ENCODE measurements at places on chromosomes 3 and 15.

- no peak for DNase-seq
Measured at GRCh38 chr3:39065197-39065596, 13.4 kb downstream of the WDR48 start.

- no peak for DNase-seq
Measured at GRCh38 chr3:81760215-81760614, 1.2 kb downstream of the GBE1 start.

DNA sequence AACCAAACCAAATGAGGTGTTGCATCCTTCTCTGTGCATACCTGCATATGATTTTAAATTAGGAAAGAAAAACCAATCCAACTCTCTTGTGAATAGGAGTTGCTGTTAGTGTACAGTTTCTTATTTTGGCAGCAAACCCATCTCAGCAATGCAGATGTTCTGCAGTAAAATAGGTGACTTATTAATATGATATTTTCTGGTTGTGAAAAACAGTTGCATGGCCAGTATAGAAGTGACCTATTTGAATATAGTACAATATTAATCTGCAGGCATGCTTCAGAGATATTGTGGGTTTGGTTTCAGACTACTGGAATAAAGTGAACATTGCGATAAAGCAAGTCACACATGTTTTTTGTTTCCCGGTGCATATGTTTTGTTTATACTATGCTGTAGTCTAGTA is 42.2 kb downstream of the AKAP13 start:
- DNase-seq = no peak

DNA sequence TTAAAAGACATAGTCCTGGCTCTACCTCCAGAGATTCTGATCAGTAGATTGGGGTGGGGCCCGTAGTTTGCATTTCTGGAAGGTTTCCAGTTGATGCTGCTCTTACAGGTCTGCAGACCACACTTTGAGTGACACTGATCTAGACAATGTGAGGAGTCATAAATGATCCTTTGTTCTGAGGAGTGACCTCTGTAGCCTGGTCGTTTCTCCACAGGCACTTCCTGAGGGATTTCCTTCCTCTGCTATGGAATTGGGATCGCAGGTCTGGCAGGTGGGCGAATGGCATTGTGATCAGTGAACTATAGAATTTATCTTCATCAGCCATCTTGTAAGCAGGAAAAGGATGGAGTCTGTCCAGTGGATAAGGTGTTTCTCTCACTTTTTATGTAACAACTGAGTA is 5.5 kb downstream of the GFM1 start:
- DNase-seq = no peak

GRCh38 chr15:54564166-54564565 is 585.9 kb downstream of the UNC13C start:
- no peak for DNase-seq

GRCh38 chr3:14791343-14791945 is 27.3 kb upstream of the FGD5 start:
- no peak for DNase-seq

DNA sequence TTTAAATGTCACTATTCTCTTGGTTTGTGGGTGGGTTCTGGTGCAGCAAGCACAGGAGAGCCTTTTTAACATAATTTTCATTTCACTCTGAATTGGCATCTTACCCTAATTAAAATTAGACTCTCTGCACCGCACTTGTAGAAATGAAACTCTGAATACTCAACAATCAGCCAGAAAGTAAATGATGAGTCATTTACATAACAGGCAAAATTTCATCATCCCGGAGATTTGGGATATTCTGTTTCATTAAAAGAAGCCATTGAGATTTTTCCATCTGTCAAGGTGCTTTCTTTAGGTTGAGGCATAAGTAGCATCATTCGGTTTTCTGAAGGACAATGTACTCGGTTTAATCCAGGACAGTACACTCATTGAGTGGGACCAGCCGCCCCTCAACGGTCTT is 111.0 kb downstream of the RFTN1 start:
- no peak for DNase-seq

DNA sequence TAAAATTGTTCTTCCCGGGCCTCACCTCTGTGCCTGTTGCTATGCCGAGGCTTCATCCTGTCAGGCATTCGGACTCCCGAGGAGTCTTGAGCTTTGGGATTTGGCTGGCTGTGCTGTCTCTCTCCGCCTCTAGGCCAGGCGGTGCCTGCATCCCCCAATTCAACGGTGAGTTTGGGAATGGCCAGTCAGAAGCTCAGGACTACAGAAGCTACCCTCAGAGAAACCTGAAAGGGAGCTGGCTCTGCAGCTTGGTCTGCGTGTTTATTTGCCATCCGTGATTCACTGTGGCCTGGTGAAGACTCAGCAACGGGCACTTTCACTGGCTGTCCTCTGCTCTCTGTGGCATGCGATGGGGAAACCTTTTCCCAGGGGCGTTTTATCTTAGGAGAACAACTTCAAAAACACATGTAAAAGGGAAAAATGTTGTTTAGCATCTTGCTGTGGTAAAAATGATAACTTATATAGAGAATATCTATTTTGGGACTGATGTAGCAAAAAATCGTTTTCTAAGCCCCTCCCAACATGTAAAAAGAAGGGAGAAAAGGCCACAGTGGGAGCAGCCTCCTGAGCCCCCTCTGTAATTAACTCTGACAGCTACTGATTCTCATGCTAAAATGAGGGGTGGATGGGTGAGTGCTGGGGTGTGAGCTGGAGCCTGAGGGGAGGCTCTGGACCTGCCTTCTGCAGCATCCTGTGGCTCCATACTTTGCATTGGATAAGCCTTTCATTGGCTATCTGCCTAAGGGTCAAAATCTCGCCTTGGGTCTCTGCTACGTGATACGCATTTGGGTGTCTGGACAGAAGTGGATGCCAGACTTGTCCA is 103.4 kb upstream of the KLHL25 start:
- no peak for DNase-seq

- DNase-seq = no peak
Measured at GRCh38 chr3:58198804-58199203, 12.0 kb downstream of the DNASE1L3 start.

GRCh38 chr3:32153414-32154204 is 47.2 kb downstream of the GPD1L start:
- no peak for DNase-seq

DNA sequence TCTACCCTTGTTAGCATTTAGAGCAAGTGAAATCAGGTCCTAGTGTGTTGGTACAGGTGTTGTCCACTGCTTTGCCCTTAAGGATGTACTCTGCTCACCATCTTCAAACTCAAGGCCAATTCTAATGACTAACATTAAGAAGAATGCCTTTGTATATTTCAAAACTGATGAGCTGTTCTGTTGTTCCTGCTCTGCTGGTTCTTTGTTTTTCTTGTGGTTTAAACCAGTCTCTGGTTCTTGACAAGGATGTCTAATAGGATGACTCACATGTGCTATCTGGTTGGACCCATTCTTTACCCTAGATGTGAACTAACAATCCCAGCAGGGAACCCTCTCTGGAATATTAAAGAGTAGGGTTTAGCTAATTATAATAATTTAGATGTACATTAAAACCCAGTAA is 17.3 kb downstream of the ABHD5 start:
- no peak for DNase-seq

DNA sequence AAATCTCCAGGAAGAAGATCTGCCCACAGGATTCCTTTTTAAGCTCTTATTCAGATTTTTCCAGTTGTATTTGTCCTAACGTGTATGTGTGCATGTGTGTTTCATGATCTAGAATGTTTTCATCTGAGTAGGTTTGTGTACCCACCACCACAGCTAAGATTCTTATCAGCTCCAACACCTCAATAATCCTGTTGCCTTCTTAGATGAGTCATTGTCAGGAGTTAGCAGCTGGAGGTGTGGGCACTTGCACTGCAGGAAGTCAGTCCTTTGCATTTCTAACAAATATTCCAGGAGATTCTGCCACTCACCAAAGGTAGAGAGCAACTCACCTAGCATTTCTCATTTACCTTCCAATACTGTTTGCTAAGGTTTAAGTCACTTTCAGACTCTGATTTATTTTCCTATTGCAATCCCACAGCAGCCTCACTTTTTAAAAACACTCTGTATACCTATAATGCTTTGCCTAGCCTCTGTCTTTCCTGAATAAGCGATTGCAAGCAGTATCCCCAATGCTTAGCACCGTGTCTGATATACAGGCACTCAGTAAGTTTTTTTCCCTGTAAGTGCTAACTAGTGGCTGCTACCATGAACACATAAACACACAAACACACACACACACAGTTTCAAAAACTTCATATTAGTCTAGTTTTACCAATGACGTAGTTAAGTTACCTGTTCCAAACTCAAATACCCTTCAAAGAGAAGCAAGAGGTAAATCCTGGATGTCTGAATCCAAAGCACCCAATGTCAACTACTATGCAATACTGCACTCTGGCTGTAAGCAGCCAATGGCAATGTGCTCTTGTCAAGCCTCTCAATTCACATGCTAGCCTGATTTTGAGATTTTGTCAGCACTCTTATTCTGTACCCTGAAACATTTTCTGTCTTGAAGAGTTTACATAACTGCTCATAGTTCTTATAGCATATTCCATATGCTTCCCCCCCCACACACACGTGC is 713.5 kb upstream of the LMCD1 start:
- no peak for DNase-seq

- DNase-seq = no peak
Measured at GRCh38 chr3:116470605-116471197, 25.4 kb upstream of the LSAMP start.

- DNase-seq = no peak
Measured at GRCh38 chr3:60431599-60431958, 819.7 kb downstream of the FHIT start.

DNA sequence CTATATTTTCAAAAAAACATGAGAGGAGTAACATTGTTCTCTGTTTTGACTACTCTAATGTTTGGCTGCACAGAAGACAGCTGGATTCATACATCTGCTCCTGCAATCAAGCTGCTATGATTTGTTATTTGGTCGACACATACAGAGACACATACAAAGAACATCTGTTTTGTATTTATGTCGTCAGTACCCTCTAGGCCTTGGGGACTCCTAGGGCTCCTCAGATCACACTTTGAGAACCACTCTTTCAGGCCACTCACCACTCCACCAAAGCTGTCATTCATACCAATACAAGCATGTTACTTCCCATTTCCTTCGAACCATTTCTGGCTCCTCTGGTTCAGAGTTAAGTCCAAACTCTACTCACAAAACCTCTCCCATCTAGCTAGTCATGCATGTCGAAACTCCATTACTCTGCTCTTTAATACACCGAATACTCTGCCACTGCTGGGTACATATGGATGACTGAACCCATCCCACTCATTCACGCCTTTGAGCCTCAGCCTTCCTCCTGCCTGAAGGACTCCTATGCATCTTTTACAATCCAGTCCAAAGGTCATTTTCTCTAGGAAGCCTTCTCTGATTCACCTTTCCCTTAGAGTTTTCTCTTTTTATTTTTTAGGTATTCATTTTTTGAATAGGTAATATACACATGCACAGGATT is 102.9 kb upstream of the ARHGEF3 start:
- DNase-seq = no peak

- no peak for DNase-seq
Measured at GRCh38 chr15:24862726-24863521, 91.9 kb upstream of the SNRPN start.

DNA sequence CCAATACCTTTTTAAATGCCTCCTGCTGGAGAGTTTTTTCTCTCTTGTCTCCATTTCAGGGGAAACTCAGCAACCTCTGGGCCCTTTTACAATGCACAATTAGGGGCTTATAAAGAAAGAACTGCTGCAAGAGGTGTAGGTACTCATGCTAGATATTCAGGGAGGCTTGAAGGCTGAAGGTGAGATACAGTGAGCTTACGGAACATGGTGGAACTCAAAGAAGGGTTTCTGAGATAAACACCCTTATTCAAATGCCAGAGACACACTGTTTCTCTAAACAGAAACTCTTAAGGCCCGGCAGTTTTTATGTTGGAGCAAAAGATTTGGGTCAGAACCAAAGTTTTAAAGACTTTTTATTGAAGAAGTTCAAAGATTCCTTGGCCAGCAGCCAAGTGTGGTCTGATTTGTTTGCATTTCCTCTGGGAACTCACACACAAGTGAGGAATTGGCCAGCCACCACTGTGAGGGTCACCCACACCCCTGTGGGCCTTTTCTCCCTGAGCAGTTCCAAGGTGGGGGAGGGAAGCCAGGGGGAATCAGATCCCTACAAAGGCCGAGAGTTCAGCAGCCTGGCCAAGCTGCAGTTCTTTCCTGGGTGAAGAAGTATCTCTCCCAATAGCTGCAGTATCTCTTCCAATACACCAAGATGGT is 47.8 kb downstream of the TNFAIP8L3 start:
- peak; percentile 13 for DNase-seq

- no peak for DNase-seq
Measured at GRCh38 chr3:15804553-15805095, 6.8 kb upstream of the ANKRD28 start.

DNA sequence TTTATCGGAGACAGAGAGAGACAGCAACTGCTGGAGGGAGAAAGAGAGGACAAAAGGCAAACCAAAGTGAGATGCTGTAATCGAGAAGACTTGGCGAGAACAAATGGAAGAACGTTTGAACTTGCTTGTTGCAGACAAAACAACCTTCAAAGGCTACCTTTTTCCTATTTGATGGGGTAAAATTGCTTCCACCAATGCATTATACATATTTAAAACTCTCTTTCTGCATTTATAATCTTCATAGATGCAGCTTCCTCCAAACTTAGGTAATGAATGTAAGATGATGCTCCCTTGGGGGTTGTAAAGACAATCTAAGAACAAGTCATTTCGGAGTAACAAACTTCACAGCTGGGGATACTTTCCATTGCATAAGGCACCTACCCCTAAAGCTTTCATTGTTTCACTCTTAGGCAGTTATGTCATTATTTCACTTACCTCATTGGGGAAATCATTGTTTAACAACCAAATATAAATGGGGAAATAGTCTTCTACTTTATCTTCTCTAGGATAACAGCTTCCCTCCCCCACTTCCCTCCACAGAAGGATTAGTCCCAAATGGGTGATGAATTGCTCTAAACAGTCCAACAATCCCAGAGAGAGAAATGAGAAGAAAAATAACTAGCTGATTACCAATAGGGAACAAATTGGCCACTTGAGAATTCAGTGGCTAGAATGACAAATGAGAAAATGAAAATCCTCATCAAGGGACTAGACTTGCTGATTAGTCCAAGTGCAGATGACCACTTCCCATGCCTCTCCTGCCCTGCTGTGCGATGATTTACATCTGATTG is 269.8 kb upstream of the ADAMTS9 start:
- no peak for DNase-seq

DNA sequence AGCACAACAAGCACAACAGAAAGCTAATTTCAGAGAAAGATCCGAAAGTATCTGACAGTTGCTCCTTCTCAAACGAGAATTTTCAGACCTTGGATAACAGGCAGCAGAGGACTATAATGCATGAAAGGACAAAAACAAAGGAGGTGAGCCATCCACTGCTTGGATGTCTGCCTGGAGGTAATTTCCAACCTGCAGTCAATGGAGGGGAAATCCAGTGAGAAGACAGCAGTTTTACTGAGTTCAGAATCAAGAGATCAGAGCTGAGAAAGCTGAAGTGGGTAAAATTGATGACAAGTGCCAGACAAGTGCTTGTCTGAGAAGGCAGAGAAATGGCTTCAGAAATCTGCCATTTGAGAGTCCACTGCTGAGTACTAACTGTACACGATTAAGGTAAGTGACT is 22.1 kb downstream of the UBE3A start:
- no peak for DNase-seq

- DNase-seq = no peak
Measured at GRCh38 chr3:40793730-40794129, 269.0 kb downstream of the ZNF621 start.

- no peak for DNase-seq
Measured at GRCh38 chr15:59685737-59686297, 3.3 kb downstream of the BNIP2 start.

GRCh38 chr3:162632672-162633071 is 1136.1 kb downstream of the OTOL1 start:
- no peak for DNase-seq

Measured in right renal pelvis (tissue), 4 donors.